Left cardiac atrium (tissue), 4 donors: ENCODE measurements at places on chromosomes 12 and 14. TPM values are rescaled to one million over a fixed set of nuclear protein-coding genes. Genes with fewer than 3 reads are reported as not detected.

DNA sequence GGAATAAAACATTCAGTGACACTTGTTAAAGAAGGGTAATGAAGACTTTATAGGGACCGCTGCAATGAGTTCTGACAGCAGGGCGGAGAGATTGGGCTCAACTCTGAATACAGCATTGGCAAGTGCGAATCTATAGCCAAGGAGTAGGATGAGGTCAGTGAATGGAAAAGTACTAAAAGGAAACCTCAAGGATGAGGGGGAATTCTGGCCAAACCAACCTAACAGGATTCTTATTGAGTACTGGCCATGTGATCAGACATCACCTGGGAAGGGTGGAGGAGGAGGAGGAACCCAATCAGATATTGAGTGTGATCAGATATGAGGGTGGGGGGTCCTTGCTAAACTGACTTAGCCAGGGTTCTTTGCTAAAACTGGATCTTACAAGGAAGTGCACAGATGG lies 31.0 kb downstream of the DRAM1 start:
- DNase-seq, result no peak

DNA sequence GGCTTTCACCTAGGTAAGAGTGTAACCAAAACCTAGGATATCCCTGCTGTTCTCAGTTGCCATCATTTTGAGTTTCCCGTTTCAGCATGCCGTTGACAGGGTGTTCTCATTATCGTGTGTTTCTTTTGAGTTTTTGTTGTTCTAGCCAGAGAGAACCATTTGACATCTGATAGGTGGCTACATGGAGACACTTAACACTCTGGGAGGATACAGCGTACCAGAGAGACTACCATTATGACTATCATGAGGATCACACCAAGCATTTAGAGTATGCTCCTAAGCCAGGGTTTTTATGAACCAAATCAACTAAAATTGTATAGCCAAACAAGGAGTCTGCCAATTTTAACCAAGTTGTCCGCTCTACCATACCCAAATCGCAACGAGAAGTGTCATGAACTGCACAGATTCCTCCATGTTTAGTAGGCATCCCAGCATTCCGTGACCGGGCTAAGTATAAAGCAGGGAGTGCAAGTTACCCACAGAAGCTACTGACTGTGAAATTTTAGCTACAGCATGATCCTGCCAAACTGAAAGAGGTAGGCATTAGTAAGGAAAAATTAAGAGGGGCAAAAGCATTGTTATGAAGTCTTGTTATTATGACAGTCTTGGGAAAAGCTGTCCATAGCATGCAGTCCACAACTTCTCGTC lies 48.8 kb downstream of the MARK3 start:
- no peak for DNase-seq

DNA sequence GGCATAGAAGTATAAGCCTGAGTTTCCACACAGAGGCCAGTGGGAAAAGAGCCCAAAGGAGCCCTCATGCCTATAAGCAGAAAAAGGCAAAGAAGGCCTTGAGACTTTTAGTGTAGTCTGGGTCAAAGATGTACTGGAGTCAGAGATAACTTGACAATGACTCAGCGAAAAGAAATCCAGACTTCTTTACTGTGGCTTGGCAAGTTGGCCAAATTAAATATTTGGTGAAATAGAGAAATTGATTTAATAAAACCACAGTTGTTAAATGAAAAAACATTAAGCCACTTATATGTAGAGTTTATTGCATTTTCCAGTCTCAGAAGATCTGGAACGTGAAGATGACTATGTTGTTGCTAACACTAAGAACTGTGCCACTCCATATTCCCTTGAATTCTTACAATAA lies 105.1 kb downstream of the TMTC3 start:
- no peak for DNase-seq

DNA sequence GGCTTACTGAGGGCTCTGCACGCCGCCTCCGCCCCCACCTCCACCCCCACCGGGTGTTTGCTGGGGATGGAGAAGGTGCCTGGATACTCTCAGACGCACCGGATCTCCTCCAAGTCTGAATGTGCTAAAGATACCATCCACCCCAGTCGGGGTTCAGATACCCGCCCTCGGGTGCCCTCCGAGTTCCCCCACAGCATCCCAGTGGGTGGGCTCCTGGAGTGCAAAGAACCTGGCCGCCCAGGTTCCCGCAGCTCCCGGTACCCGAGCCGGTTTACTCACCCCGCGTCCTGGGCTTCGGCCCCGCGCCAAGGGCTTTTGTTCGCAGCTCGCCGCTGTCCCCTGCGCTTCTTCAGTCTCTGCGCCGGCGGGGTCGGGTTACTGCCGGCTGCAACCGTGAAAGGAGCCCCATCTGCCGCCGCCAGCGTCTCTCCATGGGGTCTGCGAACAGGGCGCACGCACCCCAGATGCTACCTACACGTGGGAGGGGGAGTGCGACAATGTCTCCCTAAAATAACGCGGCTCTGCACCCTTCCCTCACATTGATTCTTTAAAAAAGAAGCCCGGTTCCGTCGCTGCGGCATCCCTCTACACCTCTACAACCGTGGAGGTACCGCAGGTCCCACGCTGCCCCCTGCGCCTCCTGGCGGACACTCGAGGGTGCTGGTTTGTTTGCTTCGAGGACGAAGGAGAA lies at the start of gene CCDC177:
Gene CCDC177, minus strand, starts transcription at position 609 of the 691 bp plus-strand sequence. CDS start 1,249 bp downstream, outside the sequence.
- peak; percentile 55 for DNase-seq

DNA sequence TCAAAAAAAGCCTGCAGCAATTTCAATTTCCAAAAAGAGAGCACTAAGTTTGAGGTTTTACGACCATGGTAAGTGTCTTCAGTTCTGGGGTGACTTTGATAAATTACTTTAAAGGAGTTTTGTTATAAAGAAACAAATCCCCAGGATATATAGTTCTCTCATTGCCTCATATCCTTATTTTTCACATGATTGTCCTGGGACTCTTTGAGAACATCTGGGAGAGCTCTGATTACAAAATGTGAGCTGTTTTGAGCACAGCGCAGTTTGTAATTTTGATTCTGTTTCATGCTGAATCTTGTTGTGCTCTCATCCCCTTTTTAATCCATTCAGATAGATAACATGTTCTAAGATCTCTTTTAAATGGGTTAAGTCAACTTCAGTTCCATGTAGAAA lies 67.7 kb upstream of the DCN start:
- DNase-seq, result no peak

- DNase-seq, result no peak
Measured at GRCh38 chr12:120115066-120115465, 1.5 kb downstream of the RAB35 start.

GRCh38 chr12:76084863-76085519 lies 506 bp upstream of the NAP1L1 start:
- no peak for DNase-seq

DNA sequence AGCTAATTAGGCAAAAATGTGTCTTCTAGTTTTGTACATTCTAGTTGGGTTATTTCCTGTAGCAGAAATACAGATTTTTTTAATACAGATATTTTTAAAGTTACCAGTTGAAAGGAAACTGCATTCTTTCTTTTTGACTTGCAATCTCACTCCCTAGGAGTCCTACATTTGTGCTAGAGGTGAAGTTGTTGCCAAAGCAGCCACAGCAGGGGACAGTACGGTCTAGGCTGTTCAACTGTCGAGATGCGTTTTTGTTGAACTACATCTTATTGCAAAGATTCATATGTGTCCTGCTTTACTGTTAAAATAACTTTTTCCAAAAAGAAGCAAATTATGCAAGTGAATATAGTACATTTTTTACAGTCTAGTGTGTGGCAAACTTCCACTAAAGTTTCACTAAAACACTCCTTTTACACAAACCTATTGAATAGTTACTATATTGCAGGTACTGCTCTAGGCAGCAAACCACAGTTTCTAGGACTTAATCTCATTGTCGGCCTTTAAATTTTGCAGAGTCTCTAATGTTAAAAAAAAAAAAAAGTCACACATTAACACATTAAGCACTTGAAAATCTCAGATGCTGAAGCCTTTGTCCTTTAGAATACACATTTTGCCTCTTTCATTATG lies 30.2 kb upstream of the SRGAP1 start:
- no peak for DNase-seq

GRCh38 chr12:47819138-47819895 lies 386 bp downstream of the HDAC7 start:
- peak; percentile 79 for DNase-seq

GRCh38 chr14:103228076-103228806 lies 105.0 kb downstream of the TNFAIP2 start:
- no peak for DNase-seq

- DNase-seq, result no peak
Measured at GRCh38 chr12:54734196-54734950, 86.2 kb upstream of the DCD start.

DNA sequence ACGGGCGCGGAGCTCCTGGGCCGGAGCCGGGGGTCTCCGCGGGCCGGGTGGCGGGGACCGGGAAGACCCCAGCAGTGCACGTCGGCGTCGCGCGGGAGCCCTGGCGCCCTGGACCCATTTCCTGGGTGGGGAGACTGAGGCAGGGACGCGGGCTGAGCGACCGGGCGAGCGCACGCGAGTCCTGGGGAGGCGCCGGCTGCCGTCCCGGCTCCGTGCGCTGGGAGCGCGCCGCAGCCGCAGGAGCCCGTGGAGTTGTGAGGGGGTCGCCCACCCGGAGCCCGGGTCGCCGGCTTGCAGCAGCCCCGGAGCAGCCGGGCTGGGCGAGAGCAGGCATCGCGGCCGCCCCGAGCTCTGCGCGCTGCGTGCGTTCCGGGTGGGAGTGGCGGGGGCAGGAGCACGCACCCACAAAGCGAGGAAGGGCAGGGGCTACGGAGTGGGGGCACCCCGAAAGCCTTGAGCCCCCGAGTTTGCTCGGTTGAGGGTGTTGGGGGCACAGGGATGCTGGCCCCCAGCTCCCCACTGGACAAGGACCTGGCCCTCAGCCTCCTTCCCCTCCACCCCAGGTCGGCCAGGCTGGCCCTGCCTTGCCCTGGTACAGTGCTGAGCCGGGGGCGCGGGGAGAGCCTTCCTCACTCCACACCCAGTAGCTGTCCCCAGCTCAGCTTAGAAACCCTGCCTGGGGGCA lies 620 bp downstream of the MMP17 start:
- no peak for DNase-seq

- DNase-seq, result no peak
Measured at GRCh38 chr12:45827974-45828373, 98.5 kb downstream of the ARID2 start.

DNA sequence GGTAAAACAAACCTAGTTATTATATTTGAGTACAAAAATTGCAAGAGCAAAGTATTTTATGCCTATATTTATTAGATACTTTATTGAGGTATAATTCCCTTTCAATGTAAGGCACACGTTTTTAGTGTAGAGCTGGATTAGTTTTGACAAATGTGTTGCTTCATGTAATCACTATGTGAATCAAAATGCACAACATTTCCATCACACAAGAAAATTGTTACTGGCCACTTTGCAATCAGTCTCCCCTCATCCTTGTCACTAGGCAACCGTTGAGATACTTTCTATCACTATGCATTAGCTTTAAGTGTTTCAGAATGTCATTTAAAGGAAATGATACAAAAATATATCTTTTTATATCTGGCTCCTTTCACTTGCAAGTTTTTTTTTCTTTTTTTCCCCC lies 531.0 kb downstream of the CCER1 start:
- DNase-seq, result no peak

- DNase-seq, result no peak
Measured at GRCh38 chr14:69318901-69319475, 59.0 kb downstream of the GALNT16 start.

DNA sequence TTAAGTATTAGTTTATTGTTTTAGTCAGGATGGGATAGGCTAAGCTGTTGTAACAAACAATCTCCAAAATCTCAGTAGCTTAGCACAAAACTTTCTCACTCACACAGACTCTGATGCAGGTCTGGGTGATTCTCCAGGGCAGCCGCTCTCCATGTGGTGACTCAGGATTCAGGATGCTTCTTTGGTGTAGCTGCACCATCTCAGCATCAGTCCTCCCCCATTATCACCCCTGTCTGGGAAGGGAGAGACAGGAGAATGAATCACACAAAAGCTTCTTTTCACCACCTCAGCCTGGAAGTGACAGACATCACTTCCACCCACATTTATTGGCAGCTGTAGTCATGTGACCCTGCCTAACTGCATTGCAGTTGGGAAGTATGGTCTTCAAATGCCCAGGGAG lies 142.3 kb downstream of the DICER1 start:
- DNase-seq, result no peak

- DNase-seq, result no peak
Measured at GRCh38 chr12:130716969-130717366, 869 bp upstream of the RIMBP2 start.

DNA sequence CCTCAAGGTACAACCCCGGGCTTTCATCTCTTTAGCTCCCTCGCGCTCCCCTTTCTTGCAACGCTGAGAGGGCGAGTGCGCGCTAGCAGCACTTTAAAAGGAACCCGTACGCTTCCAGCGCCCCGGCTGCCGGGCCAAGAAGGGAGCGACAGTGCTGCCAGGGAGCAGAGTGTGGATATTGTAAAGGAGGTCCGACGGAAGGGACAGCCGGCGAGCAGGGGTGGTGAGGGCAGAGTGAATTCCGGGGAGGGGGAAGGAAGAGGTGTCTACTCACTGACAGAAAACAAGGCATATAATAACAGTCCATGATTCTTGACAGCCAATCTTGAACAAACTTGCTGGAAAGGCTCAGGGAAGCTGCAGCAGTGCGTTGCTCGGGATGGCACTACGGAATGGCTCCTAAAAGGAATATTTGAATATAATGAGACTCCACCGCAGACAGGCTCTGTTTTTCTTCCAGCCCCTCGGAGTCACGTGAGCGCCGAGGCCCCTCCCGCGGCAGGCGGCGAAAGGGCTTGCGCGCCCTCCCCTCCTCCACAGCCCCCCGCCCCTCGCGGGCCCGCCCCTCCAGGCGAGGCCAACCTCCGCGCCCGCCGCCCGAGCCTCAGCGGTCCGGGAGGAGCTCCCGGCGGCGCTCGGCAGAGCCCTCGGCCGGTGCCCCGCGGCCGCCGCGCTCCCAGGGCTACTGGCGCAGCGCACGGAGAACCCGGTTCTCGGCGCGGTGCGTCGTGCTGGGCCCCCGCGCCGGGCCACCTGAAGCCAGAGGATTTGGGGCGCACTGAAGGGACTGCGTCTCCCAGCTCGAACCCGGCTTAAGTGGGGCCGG lies 3.4 kb downstream of the BMP4 start:
- peak; percentile 87 for DNase-seq

GRCh38 chr12:92363295-92364146 lies 217.9 kb upstream of the BTG1 start:
- peak; percentile 55 for DNase-seq

The KRT86 gene
- total RNA-seq, result not detected

The ATF7IP gene
- 55.0 TPM for total RNA-seq

The SYT10 gene
- not detected for total RNA-seq

The TAMALIN gene
- 44.0 TPM for total RNA-seq

The ZCCHC8 gene
- total RNA-seq, result 11.5 TPM

The KICS2 gene
- 3.5 TPM for total RNA-seq

The PPFIA2 gene
- total RNA-seq, result 1.3 TPM

The PTGDR gene
- 0.52 TPM for total RNA-seq

The GLIPR1L1 gene
- not detected for total RNA-seq
